ENCODE measurements at places on chromosomes 2 and 18. TPM values are rescaled to one million over a fixed set of nuclear protein-coding genes. Genes with fewer than 3 reads are reported as not detected.

GRCh38 chr2:63189026-63189425, 138.4 kb downstream of the OTX1 start:
- DNase-seq = no peak

Gene ARHGAP15
- total RNA-seq = 188 TPM

Gene ALPP
- total RNA-seq = not detected

GRCh38 chr2:98952966-98953365, 16.9 kb upstream of the CRACDL start:
- no peak for DNase-seq

GRCh38 chr2:54047091-54047490, 68.3 kb upstream of the ACYP2 start:
- DNase-seq = no peak

- no peak for DNase-seq
These were observed 88.4 kb downstream of the ACTR2 start for GRCh38 chr2:65316072-65316471.

- DNase-seq = no peak
These were observed 7.8 kb downstream of the RAB11FIP5 start for GRCh38 chr2:73104933-73105332.
